M059J (cell line): ENCODE measurements at places on chromosomes 2 and 18.

GRCh38 chr2:195318440-195319111 lies 338.4 kb upstream of the SLC39A10 start:
- peak; percentile 48 for DNase-seq

DNA sequence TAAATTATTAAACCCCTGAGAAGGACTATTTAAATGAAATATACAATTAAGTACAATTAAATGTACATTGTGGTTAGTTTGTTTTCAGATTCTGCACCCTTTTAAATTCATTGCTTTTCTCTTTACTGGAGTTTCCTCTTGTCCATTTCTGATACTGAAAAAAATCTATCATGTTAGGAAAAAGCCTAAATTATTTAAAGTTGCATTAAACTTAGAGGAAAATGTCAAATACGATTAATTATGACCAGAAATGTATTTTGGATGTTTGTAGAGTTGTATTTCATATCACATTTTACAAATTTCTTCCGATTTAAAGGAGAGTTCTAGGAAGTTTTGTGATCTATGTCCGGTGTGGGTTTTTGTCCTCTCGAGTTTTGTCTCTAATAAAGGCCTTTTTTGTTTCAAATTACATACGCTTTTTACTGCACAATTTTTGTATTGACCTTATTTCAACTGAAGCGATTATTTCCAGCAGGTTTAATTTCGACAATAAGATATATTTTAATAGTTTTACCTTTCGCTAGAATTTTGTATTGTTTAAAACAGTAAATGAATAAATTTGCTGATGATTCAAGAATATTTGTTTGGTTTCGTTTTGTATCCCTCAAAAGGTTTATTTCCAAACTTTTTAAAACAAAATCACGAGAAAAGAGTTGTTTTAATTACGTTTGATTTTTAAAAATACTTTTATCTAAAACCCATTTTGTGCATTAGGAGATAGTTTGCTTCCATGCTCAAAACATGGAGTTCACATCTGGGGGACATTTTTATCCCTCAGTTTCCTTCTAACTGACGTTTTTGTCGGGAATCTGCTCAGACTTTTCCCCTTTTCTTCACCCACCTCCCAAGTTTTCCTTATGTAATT lies 3.3 kb upstream of the SATB2 start:
- DNase-seq, result no peak

DNA sequence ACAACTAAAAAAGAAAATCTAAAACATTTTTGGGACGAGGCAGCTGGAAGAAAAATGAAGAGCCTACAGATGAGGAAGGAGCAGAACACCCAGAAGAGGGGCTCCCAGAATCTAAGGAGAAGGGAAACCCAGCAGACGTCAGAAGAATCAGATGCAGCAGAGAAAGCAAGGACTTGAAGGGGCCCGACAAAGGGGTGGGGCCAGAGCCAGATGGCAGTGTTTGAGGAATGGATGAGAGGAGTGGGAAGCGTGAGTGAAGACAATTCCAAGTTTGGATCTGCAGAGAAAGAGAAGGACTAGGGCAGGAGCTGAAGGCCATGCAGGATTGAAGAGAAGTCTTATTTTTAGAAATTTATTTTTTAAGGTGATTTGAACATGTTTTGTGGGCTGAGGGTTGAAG lies 19.3 kb downstream of the PTMA start:
- DNase-seq, result no peak

GRCh38 chr2:233912691-233913423 lies 4.3 kb upstream of the TRPM8 start:
- peak; percentile 36 for DNase-seq

DNA sequence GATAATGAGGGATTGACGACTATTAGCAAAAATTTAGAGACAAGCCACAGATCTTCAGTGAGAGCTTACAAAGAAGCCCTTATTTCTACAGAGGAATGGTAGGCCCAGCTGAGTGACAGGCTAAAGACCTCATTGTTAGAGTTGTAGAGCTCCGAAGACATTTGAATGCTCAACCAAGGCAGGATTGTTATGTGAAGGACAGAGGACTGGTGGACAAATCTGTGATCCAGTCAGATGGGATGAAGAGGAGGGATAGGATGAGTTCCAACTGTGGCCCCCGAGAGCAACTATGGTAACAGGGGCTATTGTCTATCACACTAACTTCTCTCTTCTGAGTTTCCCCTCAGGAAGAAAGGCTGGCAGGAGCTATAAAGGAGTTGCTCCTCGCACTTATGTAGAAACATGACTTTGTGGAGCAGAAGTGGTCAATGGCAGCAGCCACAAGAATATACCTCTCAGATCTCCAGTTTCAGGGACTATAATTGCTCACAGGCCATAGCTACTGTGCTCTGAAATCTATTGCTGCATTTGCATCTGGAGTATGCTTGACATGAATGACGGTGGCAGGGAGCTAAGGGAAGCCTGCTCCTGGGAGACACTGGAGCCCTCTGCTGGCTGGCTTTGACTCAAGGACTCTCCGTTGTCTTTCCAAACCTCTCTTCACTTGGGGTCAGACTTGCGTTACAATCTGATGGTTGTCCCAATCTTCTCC lies 50.3 kb upstream of the GREB1L start:
- peak; percentile 62 for DNase-seq

DNA sequence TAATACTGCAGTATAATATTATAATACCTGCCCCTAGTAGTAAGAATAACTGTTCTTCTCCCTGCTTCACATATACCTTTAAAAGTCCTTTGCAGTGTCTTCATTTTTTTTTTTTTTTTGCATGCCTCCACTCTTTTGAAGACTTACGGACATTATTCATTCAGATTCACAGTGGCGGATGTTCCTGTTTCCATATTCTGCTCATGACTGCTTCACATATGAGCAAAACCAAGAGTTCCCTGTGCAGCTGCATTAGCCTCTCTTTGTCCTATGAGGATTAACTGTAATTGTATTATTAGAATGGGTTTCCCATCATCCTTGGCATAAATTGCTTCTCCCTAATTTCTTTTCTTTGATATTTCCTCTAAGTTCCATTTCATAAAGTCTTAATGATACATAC lies 12.8 kb downstream of the IL18RAP start:
- DNase-seq, result no peak

DNA sequence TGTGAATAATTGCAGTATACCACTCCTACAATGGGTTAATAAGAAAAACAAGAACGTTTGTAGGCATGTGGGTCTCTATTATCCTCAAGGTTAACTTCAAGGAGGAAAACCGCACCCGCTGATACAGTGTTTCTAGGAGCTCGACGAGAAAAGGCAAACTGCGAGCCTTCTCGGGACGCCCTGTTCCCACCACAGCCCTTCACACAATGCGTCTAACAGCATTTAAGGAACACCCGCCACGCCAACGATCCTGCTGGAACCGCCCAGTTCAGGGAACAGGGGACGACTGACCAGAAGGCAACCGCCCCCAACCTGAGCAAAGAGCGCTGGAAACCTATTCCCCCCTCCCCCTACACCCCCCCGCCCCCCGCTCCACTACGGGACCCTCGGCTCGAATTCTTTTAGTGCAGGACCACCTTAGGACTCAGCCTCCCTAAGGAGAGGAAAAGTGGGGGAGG lies 710 bp upstream of the TMSB10 start:
- peak; percentile 66 for DNase-seq
